ENCODE measurements at places on chromosomes 1 and 21.
A peak's percentile ranks its signal among the peaks of the same experiment; 100 is the strongest.

- DNase-seq = no peak
These were observed 94.4 kb upstream of the BACE2 start for GRCh38 chr21:41073558-41073957.

DNA sequence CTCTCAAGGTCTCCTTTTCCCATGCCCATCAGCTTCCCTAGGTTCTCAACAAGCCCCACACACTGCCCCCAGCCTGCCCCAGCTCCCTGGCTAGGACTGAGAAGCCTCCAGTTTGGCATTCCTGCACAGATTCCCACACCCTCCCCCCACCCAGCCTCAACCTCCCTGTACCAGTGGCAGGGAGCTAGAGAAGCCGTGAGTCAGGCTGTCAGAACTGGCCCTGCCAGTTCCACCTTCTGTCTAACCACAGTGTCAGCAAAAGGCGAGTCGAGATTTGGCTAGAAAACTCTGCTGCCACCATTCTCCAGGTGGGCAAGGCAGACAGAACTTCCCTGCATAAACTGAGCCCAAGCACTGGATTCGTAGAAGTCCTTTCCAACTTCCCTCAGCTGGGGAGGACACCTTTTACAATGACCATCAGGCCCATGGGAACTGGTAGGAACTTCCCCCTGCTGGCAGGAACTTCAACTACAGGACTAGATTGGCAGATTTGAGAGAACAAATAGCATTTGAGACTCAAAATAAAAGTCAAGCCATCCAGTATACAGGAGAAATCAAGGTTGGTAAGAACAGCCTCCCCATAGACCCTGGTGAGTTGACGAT lies 31.0 kb downstream of the TNNT2 start:
- DNase-seq = no peak

DNA sequence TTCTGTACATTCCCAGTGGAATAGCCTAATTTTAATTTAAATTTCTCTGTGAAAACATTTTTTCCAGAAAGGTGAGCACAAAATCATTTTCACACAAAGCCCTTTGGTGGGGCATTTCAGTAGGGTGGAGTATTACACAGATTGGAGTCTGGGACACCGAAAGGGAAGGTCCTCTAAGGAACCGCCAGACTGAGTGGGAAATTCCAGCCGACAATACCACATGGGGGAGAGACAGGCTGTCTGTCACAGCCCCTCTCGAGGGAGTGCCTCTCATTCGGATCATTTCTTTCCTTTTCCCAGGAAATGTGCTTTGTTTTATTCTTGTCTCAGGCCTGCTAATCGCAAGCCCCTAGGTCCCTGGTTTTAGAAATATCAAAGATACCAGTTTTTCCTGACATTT lies 150.6 kb upstream of the HOOK1 start:
- DNase-seq = no peak

GRCh38 chr21:40845441-40845995 lies 1.4 kb downstream of the DSCAM start:
- DNase-seq = no peak

DNA sequence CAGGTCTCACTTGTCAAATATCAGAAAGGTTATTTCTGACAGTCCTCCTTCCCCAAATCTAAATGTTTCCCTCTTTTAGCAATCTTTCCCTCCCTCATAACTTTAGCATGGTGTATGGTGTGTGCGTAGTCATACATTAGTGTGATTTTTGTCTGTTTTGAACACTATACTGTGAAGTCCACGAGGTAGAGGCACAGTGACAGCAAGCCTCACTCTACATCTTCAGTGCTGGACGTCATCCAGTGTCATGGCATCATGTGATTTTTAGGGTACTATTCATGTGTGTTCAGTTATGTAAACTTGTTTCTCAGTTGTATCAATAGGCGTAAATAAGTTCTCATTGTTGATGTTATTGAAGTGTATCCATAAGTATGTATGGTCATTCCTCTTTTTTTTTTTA lies 39.1 kb downstream of the DYRK1A start:
- DNase-seq = no peak

DNA sequence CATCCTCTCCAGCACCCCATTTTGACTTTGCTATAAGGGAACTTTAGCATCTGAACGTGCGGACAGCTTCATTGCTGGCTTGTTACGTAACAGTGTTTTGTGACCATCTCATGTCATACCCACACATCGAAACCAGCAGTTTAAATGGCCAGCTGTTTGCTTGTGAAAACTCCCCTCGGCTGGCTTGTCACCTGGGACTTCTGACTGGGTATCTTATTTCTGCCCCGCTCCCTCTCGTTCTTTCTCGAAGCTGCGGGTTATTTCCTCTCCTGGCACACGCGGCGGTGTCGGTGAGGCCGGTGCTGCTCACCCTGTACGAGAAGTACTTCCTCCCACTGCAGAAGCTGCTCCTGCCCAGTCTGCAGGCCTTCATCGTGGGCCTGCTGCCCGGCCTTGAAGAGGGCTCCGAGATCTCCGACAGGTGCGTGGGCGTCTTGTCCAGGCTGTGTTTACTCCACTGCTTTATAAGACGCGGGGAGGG lies 43.5 kb downstream of the DOP1B start:
- DNase-seq = no peak

DNA sequence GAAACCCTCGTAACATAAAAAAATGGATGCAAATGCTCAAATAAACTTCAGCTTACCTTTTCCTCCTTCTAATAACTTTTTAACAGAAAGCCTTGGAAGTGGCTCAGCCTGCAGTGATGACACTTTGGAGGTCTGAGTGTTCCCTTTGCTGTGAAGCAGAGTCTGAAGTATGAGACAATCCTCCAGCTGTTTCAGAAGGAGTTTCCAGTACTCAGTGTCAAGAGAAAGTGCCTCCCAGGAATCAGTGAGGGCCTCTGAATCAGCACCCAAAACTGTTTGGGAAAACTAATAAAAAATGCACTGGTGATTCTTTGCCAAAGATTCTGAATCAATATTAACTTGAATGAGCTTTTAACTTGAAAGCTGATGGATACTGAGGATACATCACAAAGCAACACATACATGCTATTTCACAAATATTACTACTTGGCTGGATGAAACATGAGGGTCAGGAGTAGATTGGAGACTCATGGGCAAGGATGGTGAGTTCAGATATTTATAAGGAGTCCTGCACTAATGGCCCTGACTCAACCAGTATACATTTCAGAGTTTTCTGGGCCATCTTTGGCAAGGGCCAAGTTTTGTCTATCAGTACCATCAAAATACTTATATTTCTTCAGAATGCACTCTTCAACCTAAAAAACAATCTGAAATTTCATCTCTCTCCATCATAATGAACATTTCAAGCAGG lies 77.0 kb downstream of the IARS2 start:
- no peak for DNase-seq

DNA sequence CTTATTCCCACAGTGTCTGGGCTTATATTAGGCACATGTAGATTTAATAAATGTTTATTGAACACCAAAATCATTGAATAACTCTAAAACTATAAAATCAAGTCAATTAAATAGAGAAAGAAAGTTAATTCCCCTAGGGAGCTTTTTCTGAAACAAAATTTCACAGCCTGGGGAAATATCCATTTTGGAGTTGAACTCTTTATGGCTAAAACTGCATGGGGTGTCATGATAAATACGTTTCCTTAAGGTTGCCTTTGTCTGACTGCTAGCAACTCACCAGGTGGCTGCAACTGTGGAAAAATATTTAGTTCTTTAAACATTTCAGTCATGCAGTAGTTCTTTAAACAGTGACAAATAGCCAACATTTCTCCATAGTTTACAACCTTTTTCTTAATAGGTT lies 496.1 kb downstream of the LRRIQ3 start:
- no peak for DNase-seq

GRCh38 chr1:3372317-3372716 lies 82.1 kb upstream of the ARHGEF16 start:
- DNase-seq = no peak

- DNase-seq = no peak
These were observed 121.3 kb downstream of the MAST2 start for GRCh38 chr1:45924736-45925135.

GRCh38 chr1:203137324-203137723 lies 9.8 kb downstream of the ADORA1 start:
- DNase-seq = no peak

- DNase-seq = peak; percentile 47
These were observed 826 bp downstream of the LAPTM5 start for GRCh38 chr1:30756545-30757351.

- DNase-seq = no peak
These were observed 10.0 kb downstream of the PYHIN1 start for GRCh38 chr1:158941317-158941716.
